Stimulated activated CD8-positive, alpha-beta memory T cell treated with anti-CD3 and anti-CD28 coated beads, Interleukin-7, amount 100 ng/mL, for 24 hours (primary cell): ENCODE measurements at places on chromosomes 3 and 15.

GRCh38 chr3:194395212-194395611 lies 3.9 kb downstream of the GP5 start:
- no peak for DNase-seq

GRCh38 chr3:81451611-81452010 lies 309.8 kb downstream of the GBE1 start:
- no peak for DNase-seq

DNA sequence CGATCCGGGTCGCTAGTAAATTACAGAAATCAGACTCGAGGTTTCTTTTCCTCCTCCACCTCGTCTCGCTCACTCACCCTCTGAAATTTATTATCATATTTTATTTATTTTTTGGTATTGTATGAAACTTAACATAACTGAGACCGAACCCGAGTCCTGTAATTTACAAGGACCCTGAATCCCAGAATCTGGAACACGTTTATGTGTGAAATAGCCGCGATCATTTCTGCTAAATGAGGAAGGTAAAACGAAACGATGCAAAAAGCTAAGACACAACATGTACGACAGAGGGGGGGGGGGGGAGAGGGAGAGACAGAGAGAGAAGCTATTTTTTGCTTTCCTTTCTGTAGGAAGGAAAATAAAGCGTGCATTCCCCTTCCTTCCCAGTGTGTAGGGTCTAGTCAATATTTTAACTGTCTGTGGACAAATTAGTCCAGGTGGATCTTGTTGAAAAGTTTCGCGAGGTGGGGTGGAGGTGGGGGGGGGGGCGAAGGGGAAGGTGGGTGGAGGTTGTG lies 1.6 kb downstream of the BBX start:
- no peak for DNase-seq

GRCh38 chr3:128922804-128923459 lies 43.5 kb downstream of the ACAD9 start:
- peak; percentile 15 for DNase-seq

GRCh38 chr3:115022835-115023398 lies 124.2 kb downstream of the ZBTB20 start:
- DNase-seq: no peak

GRCh38 chr3:160213191-160213590 lies 12.0 kb upstream of the C3orf80 start:
- no peak for DNase-seq

- no peak for DNase-seq
These were observed 32.3 kb upstream of the CTSH start for GRCh38 chr15:78977091-78977571.

DNA sequence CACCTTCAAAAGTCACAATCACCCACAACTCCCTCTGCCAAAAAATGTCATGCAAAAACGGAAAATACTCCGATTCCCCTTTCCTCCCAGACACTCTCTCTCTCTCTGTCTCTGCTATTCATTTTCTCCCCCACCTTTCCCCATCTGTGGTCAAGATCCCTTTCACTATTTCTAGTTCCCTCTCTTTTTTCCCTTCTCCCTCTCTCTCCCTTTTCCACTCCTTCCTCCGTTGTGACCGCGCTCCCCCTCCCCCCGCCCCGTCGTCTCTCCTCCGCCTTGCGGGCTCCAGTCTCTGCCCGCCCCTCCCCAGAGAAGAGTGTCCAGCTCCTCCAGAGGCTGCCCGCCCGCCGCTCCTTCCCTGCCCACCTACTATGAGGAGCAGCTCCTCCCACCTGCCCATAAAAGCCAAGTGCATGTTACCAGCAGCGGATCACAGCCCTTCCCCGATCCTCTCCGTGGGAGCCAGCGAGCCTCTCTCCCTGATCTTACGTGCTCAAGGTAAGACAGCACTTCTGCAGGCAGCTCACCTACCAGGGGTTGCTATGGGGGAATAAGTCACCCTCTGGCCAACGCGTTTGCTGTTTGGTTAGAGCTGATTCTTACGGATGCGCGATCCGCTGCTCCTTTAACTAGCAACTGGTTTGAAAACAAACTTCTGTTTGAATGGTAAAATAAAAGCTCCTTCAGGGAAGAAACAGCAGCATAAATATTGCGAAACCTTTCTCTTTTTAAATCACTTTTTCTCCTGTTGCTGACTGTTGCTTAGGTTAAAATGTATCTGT lies at the start of gene COL8A1:
COL8A1 (plus strand) TSS at position 428 of the 782 bp plus-strand sequence. CDS start 152,089 bp downstream, outside the sequence.
- no peak for DNase-seq

- no peak for DNase-seq
These were observed 24.3 kb upstream of the CP start for GRCh38 chr3:149245738-149246451.

DNA sequence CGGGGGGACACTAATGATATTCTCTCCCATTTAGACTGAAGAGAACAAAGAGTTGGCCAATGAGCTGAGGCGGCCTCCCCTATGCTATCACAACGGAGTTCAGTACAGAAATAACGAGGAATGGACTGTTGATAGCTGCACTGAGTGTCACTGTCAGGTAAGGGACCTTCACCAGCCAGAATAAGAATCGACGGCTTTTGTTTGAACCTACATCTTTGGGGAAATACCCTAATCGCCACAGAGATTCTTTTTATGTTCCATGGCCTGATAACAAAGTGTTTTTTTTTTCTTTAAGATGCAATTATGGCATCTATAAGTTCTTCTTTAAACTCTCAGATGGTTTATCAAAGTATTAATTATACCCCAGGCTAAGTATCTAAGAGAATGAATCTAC lies 3.4 kb downstream of the THBS1 start:
- no peak for DNase-seq

DNA sequence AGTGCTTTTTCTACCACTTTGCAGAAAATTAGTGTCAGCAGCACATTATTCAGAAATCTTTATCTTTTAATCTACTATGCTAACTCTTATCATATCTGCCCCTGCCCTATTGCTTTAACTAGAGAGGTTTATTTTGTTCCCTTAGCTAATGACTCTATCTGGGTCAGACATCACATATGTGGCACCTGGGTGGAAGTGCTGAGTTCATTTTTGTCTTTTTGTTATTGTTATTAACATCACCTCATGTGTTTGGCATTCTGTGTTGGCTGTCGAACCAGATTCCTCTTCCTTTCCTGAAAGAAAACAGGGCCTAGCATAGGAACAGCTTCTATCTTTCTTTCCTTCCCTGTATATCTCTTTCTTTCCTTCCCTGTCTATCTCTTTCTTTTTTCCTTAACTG lies 100.7 kb downstream of the RBMS3 start:
- DNase-seq: no peak

DNA sequence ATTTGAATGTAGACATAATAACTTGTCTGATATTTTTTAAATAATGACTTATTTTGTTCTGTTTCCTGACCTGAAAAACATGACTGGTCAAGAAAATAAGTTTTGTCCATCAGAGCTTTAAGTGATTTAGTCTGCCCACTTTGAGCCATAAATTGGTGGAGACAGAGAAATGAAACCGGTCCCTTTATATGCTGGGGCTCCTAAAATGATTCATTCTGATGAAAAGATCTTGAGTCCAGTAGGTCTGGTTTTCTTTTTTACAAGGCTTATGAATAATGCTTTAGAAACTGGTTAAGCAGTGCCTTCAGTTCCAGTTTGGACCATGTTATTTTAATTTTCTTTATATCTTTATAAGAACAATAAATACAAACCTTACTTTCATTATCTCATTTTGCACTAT lies 293.2 kb downstream of the DIPK2A start:
- no peak for DNase-seq

DNA sequence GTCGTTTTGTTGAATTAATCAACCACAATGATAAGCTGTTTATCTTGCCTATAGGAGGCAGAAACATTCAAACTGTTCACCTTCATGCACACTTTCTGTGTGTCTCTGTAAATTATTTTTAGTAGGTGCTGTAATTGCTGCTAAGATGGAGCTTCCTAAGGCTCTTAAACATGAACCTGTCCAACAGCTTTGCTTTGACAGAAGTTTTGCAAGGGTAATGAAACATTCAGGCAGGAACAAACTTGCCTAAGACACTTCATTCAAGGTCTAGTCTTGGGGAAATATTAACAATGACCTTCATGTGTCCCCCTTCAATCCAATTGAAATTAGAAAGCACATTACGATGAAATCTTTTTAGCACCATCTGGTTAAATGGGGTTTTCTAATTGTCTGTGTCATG lies 156.1 kb downstream of the DIPK2A start:
- DNase-seq: no peak
